Stimulated activated CD4-positive, alpha-beta T cell treated with anti-CD3 and anti-CD28 coated beads, TNF-alpha, amount 100 ng/mL, for 1 hour (primary cell): ENCODE measurements at places on chromosomes 5 and 9.

DNA sequence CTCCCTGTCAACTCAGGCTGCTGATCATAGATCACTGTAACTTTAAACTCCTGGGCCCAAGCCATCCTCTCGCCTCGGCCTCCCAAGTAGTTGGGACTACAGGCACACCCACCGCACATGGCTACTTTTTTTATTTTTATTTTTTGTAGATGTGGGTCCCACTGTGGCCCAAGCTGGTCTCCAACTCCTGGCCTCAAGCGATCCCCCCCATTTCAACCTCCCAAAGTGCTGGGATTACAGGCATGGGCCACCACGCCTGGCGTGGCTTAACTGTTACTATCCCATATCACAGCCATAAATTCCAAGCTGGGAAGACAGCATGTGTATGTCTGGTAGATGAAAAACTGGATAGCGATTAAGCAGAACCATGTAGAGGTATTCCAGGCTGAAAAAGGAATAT, 1.0 kb downstream of the HDAC3 start:
- no peak for DNase-seq

DNA sequence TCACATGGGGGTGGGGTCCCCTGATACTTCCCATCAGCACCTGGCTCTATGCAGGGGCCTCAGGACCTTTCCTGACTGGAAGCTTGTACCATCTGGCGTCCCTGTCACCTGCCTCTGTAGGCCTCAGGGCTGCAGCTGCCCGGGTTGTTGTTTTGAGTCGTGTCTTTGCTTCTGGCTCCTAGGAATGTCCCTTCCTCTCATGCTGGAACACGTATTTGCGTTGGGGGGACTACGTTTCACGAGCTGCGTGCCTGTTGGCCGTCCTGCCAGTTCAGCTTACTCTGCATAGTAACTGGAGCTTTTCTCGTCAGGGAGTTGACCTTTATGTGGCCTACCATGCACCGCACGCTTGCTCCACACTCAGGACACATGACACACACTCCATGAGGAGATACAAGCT, 54.9 kb upstream of the IRX4 start:
- no peak for DNase-seq

- no peak for DNase-seq
Observed at GRCh38 chr9:32248189-32248712, 136.2 kb upstream of the ACO1 start.

GRCh38 chr9:121816449-121816817, 165.0 kb downstream of the DAB2IP start:
- no peak for DNase-seq

GRCh38 chr9:113507256-113507655, 43.7 kb downstream of the RGS3 start:
- DNase-seq: no peak

GRCh38 chr5:1919750-1920149, 37.0 kb upstream of the IRX4 start:
- DNase-seq: no peak

DNA sequence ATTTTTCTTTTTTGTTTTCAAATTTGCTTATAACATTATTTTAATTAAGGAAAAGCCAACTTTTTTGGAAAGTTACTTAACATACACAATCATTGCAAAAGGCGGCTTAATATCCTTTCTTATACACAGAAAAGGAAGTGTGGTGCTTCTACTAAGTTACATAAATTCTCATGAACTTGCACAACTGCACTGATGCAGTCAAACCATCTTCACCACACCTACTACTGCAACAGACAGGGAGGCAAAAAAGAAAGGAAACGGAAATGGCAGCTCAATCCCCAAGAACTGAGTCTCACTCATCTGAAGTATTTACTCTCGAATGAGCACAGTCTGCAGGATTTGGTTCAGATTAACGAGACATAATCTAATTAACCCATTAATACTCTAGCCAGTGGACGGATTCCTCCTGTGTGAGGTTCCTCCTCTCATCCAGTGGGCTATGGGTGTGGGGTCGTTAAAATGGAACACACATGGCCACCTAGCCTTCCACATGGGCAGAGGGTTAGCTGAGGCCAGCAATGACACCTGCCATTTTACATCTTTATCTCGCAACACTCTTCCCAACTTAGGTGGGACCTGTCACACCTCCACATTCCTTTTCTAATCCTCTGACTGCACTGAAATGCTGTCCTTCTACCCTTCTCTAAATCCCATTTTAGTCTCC, 30.0 kb downstream of the GOLM1 start:
- no peak for DNase-seq

DNA sequence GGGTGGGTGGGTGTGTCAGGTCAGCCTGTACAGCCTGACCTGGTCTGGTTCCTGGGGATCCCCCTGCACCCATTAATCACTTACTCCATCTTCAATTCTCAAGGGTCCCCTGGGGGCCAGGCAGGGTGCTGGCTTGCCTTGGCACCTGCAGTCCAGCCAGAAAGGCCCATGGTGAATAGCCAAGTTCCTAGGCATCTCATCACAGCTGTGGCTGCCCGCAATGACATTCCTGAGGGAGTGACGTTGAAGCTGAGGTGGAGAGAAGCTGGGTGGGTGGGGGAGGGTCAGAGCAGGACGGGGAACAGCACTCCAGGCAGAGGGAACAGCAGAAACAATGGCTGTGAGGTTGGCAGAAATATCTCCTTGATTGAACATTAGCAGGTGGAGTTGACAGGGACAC, 10.6 kb downstream of the HMCN2 start:
- DNase-seq: no peak

DNA sequence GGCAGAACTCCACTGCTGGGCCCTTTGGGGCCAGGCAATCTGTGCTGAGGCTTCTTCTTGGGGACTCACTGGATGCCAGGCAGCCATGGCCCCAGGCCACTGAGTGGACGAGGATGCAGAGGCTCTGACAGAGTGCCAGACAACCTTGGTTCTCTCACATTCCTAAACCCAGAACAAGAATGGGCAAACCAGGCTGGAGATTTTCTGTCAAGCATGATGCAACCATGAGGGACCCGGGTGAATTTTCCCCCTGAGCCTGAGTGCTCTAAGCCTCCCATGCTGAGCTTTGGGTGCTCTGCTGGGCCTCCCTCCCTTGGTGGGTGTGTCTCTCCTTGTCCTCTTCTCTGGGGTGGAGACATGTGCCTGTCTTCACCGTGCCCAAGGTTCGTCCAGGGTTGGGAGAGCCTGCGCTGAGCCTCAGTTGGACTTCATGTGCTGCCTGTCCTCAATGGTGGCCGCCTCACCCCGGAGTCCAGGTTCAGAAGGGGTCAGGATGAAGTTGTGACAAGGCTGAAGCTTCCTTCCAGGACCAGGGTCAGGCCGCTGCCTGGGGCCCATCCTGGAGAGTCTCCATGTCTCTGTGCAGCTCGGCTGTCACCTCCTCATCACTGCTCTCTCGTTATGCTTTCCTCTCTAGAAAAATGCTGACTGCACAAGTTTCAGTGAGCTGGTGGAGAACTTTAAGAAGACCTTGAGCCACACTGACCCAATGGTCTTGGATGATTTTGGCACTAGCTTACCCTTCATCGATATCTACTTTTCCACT, 24.1 kb downstream of the PITX1 start:
- no peak for DNase-seq

GRCh38 chr9:91043056-91043810, 241.6 kb downstream of the SYK start:
- DNase-seq: no peak

GRCh38 chr5:93305984-93306383, 275.0 kb downstream of the NR2F1-AS1 start:
- DNase-seq: no peak

- no peak for DNase-seq
Observed at GRCh38 chr9:134426436-134426835, 100.2 kb downstream of the RXRA start.

DNA sequence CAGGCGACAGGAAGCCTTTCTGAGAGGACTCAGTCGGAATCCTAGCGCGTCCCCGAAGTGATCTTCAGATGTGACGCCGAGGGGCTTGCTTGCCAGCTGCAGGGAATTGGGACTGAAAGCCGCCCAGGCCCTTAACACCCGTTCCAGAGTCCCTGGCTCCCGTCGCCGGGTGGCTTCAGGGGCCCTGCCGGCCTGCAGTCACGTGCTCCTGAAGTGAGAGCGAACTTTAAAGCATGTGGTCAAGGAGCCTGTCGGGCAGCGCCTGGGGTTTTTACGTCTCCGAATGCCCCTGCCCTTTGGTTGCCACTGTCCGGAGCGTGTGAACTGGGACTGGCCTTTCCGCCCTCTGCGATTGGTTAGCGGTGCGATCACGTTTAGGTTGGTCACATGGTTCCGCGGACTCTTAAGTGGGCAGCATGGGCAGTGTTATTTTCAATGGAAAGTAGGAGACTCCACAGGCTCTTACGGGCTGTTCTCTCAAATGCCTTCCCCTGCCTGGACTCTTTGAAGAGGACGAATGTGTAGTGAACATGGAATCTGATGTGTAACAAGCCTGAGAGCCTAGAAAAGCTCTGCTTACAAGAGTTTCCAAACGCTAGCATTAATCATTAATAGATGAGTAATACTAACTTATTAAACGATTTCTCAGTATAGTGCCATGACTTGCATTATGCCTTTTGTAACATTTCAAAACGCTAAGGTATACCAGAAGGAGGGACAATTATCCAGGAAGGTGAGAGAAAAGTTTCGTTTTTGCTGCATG, 1.9 kb downstream of the VLDLR start:
- DNase-seq: no peak

DNA sequence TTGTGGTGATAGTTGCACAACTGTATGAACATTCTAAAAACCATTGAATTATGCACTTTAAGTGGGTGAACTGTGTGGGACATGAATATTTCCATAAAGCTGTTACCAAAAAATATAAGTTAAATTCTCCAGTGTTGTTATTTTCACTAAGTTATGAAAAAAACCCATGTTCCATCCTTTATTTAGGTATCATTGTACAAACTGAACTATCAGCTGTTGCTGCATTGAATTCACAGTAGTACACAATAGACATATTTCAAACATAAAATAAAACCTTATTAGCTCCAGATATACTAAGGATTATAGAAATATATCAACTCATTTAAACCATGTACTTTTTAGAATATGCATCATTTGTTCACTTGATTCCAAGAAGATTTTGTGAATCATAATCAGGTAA, 192.1 kb downstream of the COMMD10 start:
- DNase-seq: no peak

- no peak for DNase-seq
Observed at GRCh38 chr5:178086266-178086665, 27.1 kb upstream of the N4BP3 start.

GRCh38 chr9:127119320-127119709, 3.1 kb downstream of the ANGPTL2 start:
- DNase-seq: no peak

GRCh38 chr9:99601571-99602111, 220.0 kb upstream of the NR4A3 start:
- no peak for DNase-seq

DNA sequence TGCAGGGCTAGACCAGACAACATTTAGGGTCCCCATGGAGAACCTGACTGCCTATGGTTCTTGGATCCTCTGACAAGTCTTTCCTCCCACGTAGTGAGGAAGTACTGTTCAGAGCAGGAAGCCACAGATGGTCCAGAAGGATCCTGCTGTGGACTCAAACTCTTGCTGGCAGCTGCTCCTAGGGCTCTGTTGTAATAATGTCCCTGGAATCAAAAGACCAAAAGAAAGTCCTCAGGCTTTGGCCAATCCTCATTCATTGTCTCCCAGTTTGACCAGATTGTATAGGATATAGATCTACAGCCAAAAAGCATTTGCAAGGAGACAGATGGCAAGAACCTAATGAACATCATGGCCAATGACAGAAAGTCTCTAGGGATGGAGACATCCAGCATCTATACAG, 53.9 kb downstream of the SEMA6A start:
- DNase-seq: no peak

DNA sequence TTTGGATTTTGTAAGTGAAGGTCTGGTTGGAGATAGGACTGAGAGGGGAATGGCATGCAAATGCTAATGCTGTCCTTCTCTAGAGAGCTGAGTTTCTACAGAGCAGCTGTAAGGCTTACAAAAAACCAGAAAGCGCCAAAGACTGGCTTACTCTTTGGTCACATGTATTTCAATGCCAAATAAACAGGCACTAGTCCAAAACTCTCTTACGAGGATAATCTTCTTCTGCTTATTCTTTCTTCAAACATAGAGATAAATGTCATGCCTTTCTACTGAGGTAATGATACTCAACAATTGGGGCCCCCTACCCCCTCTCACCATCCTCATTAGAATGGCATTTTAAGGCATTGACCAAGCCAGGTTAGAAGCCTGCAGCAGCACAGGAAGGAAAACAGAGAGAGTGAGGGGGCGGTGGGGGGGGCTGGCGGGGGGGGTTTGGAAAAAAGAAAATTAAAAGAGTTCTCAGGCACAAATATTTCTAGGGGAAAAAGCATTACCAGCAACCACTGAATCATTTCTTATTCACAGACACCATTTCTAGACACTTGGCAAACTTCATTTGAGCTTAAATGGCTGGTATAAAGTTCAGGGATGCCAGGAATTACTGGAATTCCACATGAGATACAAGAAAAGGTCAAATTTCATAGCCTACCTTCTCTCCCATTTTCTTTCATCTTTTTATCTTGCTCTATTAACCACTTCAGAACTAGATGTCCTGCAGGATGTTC, 34.0 kb downstream of the PUM3 start:
- no peak for DNase-seq

- no peak for DNase-seq
Observed at GRCh38 chr9:112537561-112537960, 50.9 kb downstream of the KIAA1958 start.

GRCh38 chr5:79008362-79008761, 23.3 kb upstream of the ARSB start:
- no peak for DNase-seq

GRCh38 chr9:36064448-36065037, 27.8 kb downstream of the RECK start:
- DNase-seq: no peak

- peak; percentile 66 for DNase-seq
Observed at GRCh38 chr9:114387680-114388356, at the start of gene AKNA. Gene AKNA, minus strand, starts transcription at chr9:114387982. Its CDS starts 6,649 bp downstream, at chr9:114381333.

DNA sequence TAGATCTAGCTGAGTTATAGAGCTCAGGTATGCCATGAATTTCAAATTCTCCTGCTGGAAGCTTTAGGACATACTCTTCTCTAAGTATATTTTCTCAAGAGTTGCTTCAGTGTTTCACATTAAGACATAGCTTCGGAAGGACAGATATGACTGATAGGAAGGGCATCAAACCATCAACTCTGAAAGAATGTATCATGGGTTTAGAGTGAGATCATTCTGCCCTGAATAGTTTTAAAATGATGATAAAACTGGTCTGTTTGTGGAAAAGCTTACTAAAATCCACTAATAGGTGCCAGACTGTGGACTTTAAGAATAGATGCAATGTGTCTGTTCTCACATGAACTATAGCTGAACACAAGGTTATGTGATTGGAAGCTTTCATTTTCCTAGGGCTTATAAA, 8.4 kb downstream of the SPEF2 start:
- DNase-seq: no peak
